H9 (cell line): ENCODE measurements at places on chromosomes 4 and X. TPM values are rescaled to one million over a fixed set of nuclear protein-coding genes. Genes with fewer than 3 reads are reported as not detected.
A peak's percentile ranks its signal among the peaks of the same experiment; 100 is the strongest.

DNA sequence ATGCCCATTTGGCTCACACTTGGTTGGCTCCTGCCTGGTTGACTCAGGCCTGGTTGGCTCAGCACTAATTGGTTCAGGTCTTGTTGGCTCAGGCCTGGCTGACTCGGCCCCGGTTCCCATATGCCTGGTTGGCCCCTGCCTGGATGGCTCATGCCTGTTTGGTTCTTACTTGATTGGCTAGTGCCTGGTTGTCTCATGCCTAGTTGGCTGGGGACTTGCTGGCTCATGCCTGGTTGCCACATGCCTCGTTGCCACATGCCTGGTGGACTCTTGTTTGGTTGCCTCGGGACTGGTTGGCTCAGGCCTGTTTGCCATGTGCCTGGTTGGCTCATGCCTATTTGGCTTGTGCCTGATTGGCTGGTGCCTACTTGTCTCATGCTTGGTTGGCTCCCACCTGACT lies 103.7 kb downstream of the APOOL start:
- DNase-seq: no peak

DNA sequence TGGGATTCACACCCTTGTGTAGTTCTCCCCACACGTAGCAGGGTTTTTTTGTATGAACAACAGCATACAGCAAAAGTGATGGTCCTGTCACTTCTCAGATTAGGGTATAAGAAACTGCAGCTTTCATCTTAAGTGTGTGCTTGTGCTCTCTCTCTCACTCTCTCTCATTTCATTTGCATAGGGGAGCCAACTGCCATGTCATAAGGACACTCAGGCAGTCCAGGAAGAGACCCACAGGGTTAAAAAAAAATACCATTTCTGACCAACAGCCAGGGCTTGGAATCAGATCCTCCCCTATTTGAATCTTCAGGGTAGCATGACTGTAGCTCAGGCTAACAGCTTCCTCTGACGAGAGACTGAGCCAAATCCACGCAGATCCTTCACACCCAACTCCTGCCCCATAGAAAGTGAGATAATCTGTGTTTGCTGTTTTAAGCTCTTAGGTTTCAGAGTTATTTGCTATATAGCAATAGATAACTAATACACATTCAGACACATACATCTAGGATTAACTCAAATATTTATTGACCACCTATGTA lies 331.2 kb downstream of the PAPSS1 start:
- DNase-seq: no peak

The IL2 gene
- total RNA-seq: not detected in 2 replicates

DNA sequence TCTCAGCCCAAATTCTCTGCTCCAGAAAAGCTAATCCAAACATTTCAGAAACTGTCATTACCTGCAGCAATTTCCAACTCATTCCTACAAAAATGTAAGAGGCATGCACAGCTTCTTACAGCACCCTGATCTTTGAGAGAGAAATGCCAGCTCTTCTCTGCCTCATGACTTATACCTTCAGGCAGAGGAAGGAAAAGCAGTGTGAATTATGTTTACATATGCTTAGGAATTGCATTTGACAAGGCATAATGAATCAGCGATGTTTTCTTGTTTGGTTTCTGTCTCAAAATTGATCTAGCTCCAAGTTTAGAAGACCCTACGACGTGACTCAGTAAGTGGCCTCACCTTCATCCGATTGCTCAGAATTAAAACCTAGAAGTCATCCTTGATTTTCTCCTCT lies 21.8 kb upstream of the AGA start:
- DNase-seq: no peak

- DNase-seq: peak; percentile 55
These were observed 4.1 kb upstream of the INTS6L start for GRCh38 chrX:135516376-135516775.

DNA sequence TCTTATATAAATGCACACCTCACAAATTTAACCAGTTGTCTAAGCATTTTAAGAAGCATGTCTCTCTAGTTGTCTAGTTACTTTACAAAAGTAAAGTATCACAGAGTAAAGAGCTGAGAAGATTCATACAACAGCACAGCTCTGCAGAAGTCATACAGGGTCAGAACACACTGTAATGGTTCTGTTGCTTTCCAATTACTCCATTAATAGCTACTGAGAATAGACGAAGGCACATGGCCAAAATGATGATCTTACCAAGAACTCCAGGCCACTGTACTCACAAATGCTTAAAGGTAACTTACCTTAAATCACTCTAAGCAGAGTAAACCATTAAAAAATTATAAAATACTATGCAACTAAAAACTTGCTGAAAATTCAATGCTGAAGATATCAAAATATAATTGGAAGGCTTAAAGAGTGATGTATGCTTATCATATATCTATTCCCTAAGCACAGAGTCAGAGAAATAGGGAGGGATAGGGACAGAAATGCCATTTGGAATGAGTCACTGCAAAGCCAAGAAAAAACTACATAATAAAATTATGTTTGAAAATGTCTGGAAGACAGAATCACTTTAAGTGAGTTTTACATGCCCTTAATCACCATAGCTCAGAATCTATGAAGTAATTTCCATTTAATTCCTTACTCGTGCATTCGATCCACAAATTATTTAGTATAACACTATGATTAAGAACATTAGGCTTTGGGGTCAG lies 71.0 kb downstream of the DDX60L start:
- DNase-seq: no peak

DNA sequence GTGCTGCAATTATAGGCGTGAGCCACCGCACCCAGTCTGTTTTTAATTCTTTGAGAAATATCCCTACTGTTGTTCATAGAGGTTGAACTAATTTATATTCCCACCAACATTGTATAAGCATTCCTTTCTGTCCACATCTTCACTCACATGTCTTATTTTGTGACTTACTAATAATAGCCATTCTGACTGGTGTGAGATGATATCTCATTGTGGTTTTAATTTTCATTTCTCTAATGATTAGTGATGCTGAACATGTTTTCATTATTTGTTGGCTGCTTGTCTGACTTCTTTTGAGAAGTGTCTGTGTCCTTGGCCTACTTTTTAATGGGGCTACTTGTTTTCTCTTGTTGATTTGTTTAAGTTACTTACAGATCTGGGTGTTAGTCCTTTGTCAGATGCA lies 310.9 kb upstream of the MAOA start:
- no peak for DNase-seq

GRCh38 chrX:13428053-13428786 lies 108.4 kb upstream of the ATXN3L start:
- peak; percentile 53 for DNase-seq

GRCh38 chr4:150581641-150582051 lies 305 bp upstream of the MAB21L2 start:
- DNase-seq: peak; percentile 71

The PDCL2 gene
- total RNA-seq: not detected in 2 replicates

- no peak for DNase-seq
These were observed 938.3 kb upstream of the IGFBP7 start for GRCh38 chr4:58048491-58048890.

- DNase-seq: no peak
These were observed 223.9 kb downstream of the CAMK2D start for GRCh38 chr4:113537628-113538027.

The MAGED4 gene
- 74.5 and 79.1 TPM in 2 replicates for total RNA-seq

- DNase-seq: no peak
These were observed 27.6 kb downstream of the ZNF81 start for GRCh38 chrX:47864300-47864699.

The CMC4 gene
- 6.2 and 7.2 TPM in 2 replicates for total RNA-seq

The VCX gene
- total RNA-seq: not detected in 2 replicates

- DNase-seq: no peak
These were observed 138.0 kb upstream of the USP9X start for GRCh38 chrX:40947276-40947675.

GRCh38 chr4:134337574-134337973 lies 136.0 kb upstream of the PABPC4L start:
- no peak for DNase-seq

The PLAC8 gene
- 0.90 and 1.6 TPM in 2 replicates for total RNA-seq

- DNase-seq: no peak
These were observed 224 bp downstream of the FGFRL1 start for GRCh38 chr4:1011666-1012033.

- DNase-seq: no peak
These were observed 118.4 kb downstream of the COX18 start for GRCh38 chr4:72951147-72951546.

GRCh38 chrX:150548251-150548650 lies 20.2 kb upstream of the MTM1 start:
- no peak for DNase-seq

The S100G gene
- total RNA-seq: not detected in 2 replicates

DNA sequence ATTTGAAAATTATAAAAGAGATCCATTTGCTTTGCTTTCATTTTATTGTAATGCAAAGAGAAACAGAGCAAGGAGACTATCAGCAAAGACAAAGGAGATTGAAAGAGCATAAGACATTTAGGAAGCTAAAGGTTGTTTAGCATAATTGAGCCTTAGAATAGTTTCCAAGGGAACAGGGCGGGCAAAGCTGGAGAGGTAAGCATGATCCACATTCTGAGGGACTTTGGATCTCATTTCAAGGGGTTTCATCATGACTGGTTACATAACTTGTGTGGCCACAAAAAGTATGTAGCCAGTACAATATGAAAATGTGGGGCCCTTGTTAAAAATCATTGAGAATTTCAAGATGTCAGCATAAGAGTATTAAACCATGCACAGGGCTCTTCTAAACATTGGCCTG lies 406.5 kb downstream of the RPA4 start:
- peak; percentile 33 for DNase-seq

DNA sequence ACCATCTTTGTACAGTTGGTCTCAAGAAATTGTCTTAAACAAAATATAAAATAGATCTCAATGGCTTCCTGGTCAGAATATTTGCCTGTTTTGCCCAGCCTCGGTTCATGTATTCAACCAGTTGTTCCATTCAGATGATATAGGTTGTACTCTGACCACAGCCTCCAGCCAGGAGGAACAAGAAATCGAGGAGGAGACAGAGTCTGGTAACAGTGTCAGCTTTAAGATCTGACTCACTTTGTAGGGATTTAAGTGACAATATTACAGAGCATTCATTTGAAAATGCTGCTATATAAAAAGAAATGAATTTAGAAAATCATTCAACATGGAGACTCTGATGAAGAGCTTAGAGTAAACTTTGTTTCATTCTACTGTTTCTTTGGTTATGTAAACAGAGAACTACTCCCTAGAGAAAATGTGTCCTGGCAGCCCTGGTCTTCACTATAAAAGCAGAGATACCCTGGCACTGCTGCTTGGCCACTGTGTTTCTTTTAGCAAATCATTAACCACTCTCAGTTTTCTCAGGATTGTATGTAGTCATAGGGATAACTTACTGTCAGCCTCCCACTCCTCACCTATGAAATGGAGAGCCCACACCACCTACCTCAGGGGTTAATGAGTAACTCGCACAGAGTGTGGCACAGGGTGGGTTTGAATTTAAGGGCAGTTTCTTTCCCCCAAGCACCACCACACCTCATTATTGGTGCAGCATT lies 53.5 kb downstream of the PAGE2 start:
- DNase-seq: no peak

GRCh38 chr4:17702641-17703040 lies 78.8 kb downstream of the FAM184B start:
- no peak for DNase-seq

GRCh38 chr4:64384237-64385203 lies 24.7 kb downstream of the TECRL start:
- no peak for DNase-seq

GRCh38 chr4:113243312-113243711 lies 193.9 kb downstream of the ANK2 start:
- DNase-seq: no peak

The DNAAF6 gene
- not detected in 2 replicates for total RNA-seq

DNA sequence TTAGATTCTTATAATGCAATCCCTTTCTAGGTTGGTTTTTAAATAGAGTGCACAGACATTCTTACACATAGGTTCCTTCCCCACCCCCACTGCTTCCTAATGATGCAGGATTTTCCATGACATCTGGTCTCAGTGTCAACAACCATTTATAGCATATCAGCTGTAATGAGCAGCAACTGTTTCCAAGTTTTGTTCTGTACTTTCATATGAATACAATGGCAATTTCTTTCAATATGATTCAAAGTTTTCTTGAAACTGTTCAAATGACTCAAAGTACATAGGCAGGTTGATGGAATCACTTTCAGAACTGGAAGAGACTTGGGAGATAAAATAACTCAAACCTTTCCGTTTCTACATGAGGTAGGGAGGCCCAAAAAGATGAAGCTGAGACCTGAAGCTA lies 220.7 kb downstream of the CAMK2D start:
- no peak for DNase-seq

- DNase-seq: no peak
These were observed 42.0 kb upstream of the PROM1 start for GRCh38 chr4:16125571-16126445.

GRCh38 chrX:136662104-136662503 lies 14.1 kb downstream of the CD40LG start:
- DNase-seq: no peak

DNA sequence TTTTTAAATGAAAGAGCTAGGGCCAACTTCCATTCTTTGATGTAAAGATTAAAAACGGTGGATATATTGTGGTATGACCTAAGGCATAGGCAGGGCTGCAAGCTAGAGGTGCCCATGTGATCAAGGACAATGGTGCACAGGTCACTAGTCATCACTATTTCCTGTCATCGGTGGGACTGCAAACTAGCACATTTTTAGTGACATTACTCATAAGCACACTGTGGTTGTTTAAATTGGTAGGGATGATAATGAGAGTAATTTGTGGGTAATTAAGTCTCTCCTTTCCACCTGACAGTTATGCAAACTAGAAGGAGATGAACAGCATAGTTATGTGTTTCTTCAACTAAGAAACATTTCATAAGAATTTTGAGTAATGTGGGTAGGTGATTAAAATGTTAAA lies 85.4 kb downstream of the GPRIN3 start:
- no peak for DNase-seq

The TCP11X2 gene
- total RNA-seq: 0.24 TPM in 1 of 2 replicates, not detected in the other

GRCh38 chr4:86856896-86857295 lies 7.7 kb upstream of the SLC10A6 start:
- DNase-seq: no peak

The SERTM2 gene
- total RNA-seq: 0.22 and 0.29 TPM in 2 replicates

GRCh38 chrX:72526534-72527508 lies 45.8 kb downstream of the HDAC8 start:
- no peak for DNase-seq

GRCh38 chr4:40622913-40623312 lies 6.8 kb downstream of the RBM47 start:
- DNase-seq: no peak

DNA sequence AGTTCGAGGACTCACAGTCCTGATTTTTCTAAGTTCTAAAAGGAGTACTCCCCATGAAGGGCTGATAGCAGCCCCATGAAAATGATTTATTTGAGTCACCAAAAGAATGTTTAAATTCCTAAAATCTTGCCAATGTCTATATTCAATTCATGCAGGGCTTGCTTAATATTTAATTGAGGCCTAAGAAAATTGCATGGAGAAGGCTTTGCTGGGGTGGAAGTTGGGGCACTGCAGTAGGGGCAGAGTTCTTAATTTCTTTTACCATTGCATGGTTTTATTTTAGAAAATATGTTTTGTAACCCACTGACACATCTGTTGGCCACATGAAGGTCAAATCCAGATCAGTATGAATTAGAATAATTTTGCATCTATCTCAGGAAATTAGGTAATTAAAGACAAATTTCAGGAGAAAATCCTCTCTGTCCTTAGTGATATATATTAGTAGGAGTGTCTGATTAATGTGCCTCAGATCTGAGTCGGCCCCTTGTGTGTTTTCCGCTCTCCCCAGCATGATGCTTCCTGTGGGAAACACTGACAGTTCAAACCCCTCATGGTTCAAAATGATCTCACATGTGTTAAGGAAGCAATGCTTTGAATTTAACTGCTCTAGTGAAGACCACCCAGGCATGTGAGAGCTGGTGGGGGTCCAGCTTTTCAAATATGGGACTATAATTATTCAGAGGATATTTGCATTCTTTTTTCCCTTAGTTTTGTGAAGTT lies 54.0 kb upstream of the EGFL6 start:
- DNase-seq: no peak

The SPANXA1 gene
- not detected in 2 replicates for total RNA-seq
